AG20443 (cell line): ENCODE measurements at places on chromosomes 2 and 18.

DNA sequence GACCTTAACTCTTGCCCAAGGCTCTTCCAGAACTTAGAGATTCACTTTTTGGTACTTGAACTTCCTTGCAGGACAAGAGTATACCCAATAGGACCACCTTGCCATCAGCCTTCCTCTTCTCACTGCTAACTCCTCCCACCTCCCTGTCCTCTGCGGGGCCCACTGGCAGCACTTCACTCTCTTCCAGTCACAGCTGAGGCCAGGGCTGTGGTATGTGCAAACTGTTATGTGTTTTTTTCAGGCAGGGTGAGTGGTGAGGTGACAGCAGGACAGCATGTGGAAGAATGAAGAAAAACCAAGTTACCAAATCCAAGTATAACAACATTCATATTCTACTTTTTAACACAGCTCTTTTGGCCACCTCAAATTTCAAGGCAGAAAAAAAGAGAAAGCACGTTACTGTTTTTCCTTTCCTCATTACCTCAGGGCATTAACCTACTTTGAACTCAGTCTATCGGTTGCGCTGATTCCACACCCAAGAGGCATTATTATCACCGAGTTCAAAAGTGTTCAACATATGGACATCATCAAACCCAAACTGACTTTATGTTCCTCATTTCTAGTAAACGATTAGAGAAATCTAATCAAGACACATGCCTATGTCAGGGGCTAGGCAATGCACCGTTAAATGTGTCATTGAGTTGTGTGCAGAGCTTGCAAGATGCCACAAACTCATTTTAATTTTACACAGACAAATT is 605.2 kb upstream of the SYT4 start:
- DNase-seq = no peak

GRCh38 chr2:205293559-205293958 is 388.7 kb upstream of the NRP2 start:
- DNase-seq = no peak

DNA sequence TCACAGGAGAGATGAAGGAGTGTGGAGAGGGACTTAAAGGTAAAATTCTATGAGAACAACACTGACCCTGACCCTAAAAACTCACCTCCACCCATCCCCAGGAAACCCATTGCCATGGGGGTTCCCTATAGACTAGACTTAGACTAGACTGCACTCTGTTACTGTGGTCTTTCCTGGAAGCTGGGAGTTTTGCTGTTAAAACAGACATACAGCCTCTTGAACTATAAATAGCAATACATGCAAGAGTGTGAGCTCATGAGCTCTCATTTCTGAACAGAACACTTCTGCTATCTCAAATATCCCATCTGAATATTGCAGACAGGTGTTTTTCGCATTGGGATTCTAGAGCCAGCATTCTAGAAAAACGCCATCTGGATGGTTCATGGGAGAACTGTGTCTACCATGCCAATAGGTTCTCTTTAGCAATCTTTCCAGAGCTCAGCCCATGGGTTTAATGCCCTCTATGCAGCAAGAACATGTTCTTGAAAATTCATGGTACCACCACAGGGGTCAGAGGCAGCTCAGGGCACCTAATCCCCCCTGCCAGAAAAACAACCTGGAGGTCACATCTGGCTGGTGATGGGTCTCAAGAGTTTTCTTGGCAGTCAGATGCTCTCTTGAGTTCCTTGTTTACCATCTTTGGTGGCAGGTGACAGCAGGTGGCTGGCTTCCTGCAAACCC is 51.9 kb downstream of the SLC14A2 start:
- DNase-seq = no peak

DNA sequence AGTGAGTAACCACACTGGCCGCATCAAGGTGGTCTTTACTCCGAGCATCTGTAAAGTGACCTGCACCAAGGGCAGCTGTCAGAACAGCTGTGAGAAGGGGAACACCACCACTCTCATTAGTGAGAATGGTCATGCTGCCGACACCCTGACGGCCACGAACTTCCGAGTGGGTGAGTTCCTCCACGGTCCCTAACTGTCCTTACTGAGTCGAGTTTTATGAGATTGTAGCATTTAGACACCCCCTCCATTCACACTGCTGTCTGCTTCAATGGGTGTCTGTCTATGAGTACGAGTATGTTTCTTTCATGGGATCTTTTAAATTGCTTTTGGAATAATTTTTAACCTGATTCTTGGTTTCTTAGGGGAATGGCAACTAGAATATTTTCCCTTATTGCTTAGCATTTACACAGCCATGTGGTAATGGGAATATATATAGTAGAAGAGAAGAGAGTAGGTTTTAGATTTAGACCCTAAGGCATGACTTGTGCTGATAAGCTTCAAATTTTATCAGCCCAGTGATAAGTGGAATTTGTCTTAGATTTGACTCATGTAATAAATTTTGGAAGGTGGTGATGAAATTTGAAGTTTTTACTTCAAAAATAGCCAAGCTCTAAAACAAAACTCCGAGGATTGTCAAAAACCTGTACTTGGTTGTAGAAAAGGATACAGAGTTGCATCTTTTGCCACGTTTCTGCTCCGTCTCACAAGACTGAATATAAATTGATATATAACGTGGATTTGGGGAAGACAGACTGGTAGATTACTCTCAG is 188.2 kb downstream of the LTBP1 start:
- no peak for DNase-seq

DNA sequence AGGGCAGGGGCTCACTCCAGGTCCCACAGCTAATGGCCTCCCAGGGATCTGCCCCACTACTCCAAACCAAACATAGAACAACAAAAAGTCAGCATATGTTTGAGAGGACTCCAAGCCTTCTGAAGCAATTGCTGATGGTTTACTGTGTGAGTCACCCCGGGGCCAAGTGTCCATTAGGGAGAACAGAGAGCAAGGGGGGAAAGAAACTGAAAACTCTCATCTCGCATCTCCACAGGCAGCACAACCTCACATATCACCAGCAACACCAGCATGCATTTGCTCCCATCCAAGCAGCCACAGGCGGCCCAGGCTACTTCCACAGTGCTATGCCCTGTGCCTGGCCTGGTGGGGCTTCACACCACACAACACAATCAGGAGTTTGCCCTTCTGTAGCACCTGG is 39.1 kb downstream of the CYRIA start:
- peak; percentile 53 for DNase-seq

GRCh38 chr2:102241616-102242305 is 54.9 kb downstream of the IL1RL2 start:
- no peak for DNase-seq
